Amniotic epithelial cell (primary cell): ENCODE measurements at places on chromosomes 7 and 10.

DNA sequence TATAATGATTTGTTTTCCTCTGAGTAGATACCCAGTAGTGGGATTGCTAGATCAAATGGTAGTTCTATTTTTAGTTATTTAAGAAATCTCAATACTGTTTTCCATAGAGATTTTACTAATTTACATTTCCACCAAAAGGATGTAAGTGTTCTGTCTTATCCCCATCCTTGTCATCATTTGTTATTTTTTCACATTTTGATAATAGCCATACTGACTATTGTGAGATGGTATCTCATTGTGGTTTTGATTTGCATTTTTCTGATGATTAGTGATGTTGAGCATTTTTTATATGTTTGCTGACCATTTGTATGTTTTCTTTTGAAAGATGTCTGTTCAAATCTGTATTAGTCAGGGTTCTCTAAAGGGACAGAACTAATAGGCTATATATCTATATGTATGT is 160.0 kb upstream of the TMEM229A start:
- no peak for DNase-seq

GRCh38 chr10:131703941-131704340 is 196.9 kb upstream of the PPP2R2D start:
- DNase-seq, result no peak

DNA sequence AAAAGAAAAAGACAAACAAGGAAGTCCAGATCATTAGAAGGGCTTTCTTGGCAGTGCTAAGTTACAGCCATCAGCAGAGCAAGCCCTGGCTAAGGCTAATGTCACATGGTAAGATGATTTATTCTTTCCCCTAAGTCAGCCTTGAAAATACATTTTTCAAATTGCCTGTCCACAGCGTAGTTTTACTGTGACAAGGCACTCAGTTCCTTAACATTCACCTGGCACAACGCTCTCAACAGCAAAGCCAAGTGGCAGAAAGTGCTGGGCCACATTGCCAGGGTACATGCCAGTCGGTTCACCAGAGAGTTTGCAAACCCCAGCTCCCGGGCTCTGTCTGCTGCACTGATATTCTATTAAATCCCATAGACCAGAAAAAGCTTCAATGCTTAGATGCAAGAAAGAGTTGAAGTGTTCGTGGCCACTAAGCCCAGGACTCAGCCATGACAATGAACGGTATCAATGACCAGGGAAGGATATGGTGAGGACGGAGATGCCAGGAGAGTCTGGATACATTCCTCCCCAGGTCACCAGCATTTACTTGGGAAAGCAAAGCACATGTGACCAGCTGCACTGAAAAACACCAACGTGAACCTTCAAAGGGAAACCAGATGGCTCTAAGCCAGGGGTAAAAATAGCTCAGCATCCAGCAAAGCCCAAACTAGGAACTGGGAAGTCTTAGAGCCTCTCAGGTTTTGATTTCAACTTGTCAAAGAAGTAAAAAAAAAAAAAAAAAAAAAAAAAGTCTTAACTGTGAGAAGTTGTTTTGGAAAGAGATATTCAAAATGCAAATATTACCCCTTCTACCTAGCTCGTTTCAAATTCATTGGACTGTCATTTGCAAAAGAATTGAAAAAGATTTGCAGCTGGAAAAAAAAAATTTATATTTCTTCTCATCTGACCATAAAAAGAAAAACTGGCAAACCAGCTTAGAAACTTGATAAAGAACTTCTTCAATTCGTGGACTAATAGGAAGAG is 23.9 kb upstream of the MPP7 start:
- peak; percentile 24 for DNase-seq

GRCh38 chr10:23422003-23422411 is 16.9 kb upstream of the OTUD1 start:
- DNase-seq, result peak; percentile 88

- no peak for DNase-seq
Observed at GRCh38 chr10:29454250-29454649, 165.4 kb downstream of the LYZL1 start.

GRCh38 chr10:9076066-9076465 is 1021.6 kb downstream of the GATA3 start:
- DNase-seq, result peak; percentile 40

DNA sequence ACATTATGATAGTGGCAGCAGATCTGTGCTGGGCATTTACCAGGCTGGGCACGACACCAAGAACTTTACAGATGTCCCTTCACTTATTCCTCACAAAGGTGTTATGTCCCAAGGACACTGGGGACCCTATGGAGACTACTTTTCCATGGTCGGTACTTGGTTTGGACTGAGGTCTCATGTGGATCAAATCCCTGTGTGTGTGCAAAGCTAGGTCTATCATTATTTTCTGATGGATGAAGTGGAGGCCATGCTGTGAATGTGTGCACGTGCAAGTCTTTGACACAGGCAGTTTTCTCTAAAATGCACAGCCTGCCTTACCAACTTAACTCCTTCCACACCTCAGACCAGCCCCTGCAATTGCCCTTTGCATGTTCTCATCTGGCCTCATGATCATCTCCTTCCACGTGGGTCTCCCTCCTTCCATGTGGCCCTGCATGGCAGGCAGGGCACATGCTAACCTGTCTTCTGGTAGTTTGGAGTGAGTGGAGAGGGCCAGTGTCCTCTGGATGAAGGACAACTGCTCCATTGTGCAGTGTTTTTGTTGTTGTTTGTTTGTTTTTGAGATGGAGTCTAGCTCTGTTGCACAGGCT is 16.0 kb upstream of the ZNF273 start:
- no peak for DNase-seq

GRCh38 chr7:25885057-25885576 is 266.9 kb upstream of the NFE2L3 start:
- DNase-seq, result no peak

DNA sequence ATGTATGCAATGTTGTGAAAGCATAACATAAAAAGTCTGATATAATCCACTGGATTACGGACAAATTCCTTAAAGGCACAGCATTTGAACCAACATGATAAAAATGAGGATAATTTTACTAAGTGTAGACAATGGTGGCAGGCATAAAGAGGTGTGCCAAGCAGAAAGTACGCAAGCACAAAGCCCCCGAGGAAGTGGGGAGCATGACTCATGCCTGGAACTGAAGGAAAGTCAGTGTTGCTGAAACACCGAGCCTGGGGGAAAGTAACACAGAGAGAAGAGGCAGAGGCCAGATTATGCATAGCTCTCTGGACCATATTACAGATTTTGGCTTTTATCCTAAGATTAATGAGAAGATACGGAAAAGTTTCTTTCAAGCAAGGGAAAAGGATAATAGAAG is 490.0 kb upstream of the PHF14 start:
- DNase-seq, result peak; percentile 52

DNA sequence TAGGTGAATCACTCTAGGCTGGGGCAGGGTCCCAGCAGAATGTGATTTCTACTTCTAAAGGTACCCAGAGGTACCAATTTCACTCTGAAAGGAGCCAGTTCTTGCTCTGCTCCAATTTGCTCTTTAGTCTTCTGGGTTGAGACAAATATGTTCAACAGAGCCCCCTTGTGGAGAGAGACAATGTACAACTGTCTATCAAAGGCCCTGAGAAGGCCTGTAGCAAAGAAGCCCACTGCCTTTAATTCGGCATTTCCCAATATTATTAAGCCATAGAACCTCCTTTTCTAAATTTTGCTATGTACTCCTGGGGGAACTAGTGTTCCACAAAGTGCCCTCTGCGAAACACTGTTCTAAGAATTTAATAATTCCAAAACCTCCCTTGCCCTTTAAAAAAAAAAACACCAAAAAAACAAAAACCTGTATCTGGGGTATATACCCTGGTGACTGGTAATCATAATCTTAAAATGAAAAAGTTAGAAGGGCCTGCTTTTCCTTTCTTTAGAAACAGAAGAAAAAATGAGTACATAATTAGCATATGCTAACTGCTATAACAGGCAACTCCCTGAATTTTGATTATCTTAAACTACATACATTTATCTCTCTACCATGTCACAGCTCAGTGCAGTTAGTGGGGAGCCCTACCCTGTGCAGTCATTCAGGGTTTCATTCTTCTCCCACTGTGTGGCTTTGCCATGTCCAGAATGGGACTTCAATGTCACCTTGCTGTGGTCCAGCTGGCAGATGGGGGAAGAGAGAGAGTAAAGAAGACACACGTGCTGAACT is 160.9 kb upstream of the BMPER start:
- DNase-seq, result peak; percentile 37
